Eye (tissue), 1 donor: ENCODE measurements at places on chromosomes 4 and X.

DNA sequence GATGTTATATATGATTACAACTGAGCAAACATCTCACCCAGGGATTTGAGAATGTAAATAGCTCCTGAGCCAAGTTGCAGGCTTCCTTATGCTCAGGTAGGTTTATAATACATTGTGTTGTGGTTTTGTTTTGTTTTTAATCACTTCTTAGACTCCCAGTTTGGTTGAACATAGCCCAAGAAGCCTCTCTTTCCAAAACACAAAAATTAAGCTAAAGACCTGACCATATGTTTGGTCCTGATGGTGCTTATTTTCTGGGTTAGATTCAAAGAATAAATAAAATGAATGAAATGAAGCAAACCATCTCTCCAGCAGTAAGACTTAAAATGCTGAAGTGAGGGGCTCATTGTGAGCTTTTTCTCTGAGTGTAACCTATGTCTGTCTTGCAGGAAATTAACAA lies 93.5 kb downstream of the GRXCR1 start:
- DNase-seq, result no peak

- no peak for DNase-seq
These were observed at the start of gene SASH3 for GRCh38 chrX:129779747-129780146. SASH3 (plus strand) TSS chrX:129779949; CDS start chrX:129780098, 149 bp downstream.

DNA sequence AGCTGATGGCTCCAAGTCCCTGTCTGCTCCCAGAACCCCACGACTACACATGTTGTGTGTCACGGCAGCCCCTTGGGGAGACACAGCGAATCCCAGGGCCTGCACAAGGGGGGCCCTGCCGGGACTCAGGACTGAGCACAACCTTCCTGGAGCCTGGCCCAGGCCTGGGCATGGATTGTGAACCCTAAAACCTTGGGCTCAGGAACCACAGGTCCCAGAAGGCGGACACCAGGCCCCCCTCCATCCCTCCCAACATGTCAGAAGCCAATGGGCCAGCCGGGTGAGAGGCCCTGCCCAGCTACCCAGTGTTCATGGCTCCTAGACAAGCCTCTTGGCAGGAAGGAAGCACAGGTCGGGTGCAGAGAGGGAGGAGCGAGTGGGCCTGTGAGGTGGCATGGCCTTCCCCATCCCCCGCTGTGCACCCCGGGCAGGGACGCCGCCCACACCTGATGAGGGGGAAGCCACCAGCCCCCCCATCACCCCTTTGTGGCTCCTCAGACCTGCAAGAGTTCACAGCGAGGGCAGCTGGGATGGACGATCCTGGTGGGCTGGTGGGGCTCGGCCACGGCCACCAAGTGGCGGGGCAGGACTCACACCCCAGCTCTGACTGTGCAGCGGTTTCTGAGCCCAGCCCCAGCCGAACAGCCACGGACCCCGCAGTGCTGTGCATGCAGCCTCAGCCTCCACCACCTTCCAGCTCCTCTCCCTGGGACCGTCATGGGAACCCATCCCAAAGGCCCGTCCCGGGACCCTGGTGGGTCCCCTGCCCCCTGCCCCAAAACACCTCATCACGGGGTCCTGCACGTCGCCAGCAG lies 3.7 kb downstream of the PDE6B start:
- DNase-seq, result no peak

GRCh38 chr4:78742300-78742699 lies 33.9 kb upstream of the BMP2K start:
- DNase-seq, result no peak

DNA sequence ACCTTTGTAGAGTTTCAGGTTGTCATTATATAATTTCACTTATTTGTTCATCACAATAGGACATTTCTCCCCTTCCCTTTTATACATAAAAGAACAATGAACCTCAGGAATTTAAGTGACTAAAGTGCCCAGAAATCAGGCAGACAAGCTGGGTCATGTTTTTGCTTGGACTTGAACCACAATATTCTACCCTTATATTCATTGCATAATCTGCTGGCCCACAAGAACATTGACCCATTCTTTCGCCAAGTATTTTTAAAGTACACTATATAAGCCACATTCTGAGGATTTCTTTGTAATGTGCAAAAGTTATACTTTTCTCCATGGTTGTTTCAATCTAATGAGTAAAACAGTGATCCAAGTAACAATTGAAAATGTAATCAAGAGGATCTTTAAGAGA lies 637.5 kb upstream of the SLIT2 start:
- DNase-seq, result no peak
